ENCODE measurements at places on chromosomes 7 and 10.

GRCh38 chr7:110168010-110168409 is 922.9 kb upstream of the LRRN3 start:
- DNase-seq = no peak

DNA sequence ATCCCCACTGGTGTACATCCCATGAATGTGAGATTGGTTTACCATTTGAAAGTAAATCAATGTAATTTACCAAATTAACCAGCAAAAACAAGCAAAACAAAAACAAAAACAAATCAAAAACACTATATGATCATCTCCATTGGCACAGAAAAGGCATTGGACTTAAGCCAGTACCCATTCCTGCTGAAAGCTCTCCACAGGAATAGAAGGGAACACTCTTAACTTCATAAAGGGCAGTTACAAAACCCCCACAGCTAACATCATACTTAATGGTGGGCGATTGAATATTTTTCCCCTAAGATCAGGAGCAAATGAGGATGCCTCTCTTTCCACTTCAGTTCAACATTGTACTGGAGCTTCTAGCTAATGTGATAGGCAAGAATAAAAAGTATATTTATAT is 34.1 kb downstream of the PRKG1 start:
- DNase-seq = no peak

DNA sequence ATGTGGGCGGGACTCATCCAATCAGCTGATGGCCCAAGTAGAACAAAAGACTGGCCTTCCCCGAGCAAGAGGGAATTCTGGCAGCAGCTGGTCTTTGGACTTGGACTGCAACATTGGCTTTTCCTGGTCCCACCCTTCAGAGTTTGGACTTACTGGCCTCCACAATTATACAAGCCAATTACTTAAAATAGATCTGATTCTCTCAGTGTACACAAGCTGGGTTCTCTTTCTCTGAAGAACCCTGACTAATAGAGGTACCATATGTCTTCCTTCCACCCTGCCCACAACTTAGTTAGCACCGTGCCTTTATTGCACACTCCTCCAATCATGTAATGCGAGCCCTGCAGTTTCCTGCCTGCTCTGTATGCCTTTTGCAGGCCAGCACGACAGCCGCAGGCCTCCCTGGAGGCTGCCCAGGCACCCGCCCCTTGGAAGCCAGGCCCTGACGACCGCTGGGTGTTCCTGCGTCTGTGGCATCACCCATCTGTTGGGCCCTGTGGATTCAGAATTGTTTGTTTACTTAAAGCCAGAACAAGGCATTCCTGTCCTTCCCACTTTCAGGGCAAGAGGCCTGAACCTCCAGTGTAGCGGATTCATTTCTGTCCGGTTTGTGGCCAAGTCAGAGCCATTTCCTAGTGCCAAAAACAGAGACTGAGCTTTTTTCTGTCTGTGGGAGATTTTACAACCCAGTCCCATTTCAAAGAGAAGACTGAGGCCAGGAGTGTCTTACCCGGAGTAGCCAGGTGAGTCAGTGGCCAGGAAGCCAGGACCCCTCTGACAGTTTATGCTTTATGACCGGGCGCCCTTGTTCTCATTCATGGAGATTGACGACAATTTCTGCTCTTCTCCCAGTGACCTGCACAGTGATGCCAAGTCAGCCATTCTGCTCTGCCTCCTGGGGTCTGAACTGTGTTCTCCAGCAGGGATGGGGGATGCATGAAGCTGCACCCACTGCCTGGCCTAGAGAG is 968 bp upstream of the INMT start:
- DNase-seq = no peak

- DNase-seq = no peak
These were observed 46.3 kb upstream of the ZNF365 start for GRCh38 chr10:62327885-62328284.

- DNase-seq = no peak
These were observed 7.8 kb upstream of the HGF start for GRCh38 chr7:81777697-81778096.

DNA sequence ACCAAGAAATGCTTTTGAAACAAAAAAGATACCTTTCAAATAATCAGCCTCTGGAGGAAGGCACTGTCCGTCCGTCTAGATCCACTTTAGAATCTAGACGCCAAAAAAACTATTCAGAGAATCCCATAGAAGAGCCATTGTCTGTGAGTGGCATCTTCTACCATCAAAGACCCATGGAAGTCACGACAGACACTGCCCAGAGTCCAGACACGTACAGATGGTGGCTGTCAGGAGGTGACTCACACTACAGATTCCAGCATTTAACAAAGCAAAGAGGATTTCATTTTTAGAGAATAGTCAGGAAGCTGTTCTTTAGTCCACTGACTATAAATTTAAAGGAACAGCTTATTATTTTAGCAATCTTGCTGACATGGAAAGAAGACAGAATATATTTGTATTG is 11.7 kb downstream of the C1QL3 start:
- DNase-seq = no peak

DNA sequence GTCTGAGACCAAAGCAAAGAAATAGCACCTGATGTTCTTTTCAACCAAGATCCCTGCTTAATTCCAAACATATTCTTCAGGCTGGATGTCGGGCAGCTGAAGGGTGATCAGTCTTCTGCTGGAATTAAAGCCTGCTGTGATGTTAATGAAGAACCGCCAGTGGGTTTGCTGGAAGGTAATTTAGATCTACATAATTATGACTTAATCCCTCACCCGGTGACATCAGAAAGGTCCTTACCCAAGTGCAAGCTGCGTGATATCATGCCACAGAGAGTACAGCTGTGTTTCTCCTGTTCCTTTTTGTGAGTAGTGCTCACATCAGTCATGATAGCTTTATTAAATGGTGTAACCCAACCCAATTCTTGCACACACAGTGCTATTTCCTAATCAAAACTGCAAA is 29.1 kb upstream of the LRGUK start:
- no peak for DNase-seq

DNA sequence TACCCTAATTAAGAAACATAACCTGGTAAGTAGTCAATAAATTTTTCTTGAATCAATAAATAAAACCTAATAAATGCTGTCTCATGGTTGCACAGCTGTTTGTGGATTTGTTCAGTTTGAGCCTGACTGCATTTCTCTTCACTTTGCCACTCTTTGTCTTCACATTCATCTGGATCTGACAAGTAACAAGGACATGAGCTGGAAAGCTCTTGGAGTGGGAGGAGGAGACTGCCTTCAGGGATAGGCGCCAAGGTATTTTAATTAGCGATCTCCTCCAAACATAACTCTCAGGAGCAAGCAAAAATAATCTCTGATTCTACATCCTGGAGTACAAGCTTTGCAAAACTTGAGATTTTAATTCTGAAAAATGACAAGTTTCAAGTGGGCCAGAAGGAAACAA is 251.0 kb downstream of the BMPER start:
- DNase-seq = no peak
